Neural crest cell (in vitro differentiated cells): ENCODE measurements at places on chromosomes 6 and 20. TPM values are rescaled to one million over a fixed set of nuclear protein-coding genes. Genes with fewer than 3 reads are reported as not detected.

Gene RUNX2
- total RNA-seq = 0.14 and 0.16 TPM in 2 replicates

Gene TP53TG5
- not detected in 2 replicates for total RNA-seq

Gene OR2J3
- total RNA-seq = not detected in 2 replicates

Gene LBP
- total RNA-seq = not detected in 2 replicates

DNA sequence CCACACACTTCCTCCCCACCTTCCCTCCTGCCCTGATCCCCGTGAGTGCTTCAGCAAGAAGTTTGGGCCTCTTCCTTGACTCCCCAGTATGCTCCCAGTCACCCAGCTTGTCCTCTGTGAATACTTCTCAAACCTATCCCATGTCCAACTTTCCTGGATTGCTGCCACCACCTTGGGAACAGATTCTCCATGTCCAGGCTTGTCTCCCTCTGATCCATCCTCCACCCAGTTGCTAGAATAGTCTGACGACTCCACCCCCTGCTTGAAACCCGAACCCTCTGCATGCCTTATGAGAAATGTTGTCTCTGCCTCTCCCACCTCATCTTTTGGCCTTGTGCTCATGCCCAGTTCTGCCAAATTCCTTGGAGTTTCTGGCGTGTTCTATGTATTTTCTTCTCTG is 108.0 kb downstream of the PPP1R14C start:
- H3K4me1 ChIP-seq = peaks cover 19% of the 10 kb centered on the region
- H3K4me3 ChIP-seq = no peak overlapping the region
- peaks cover 12% of the 10 kb centered on the region for H3K36me3 ChIP-seq
- no peak for DNase-seq
- peak overlapping the region; percentile 8 for H3K27ac ChIP-seq
- H3K27me3 ChIP-seq = no peaks in the 10 kb centered on the region

DNA sequence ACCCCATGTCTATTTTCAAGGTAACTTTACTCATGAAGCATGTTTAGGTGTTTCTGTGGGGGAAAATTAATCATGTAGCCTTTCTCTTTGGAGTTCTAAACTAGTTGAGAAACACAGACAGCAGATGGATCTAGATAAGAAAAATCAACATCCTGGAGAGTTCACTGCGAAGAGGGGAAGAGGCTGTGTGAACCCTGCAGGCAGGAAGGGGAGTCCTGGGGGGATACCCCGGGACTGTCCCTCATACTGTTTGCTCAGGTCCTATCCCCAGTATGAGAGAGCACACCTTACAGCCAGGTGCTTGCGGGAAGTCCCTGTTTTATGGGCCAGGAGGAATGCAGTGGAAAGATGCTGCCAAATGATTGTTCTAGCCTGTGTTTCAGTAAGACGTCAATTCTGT is 32.7 kb downstream of the CHMP4B start:
- peaks cover 7% of the 10 kb centered on the region for H3K36me3 ChIP-seq
- peaks cover 56% of the 10 kb centered on the region for H3K4me1 ChIP-seq
- DNase-seq = no peak
- H3K27ac ChIP-seq = no peak overlapping the region
- no peak overlapping the region for H3K4me3 ChIP-seq

GRCh38 chr6:34230653-34231371 is 5.9 kb upstream of the HMGA1 start:
- no peaks in the 10 kb centered on the region for H3K36me3 ChIP-seq
- no peak for DNase-seq
- H3K4me1 ChIP-seq = peaks cover 30% of the 10 kb centered on the region
- no peaks in the 10 kb centered on the region for H3K27me3 ChIP-seq
- peak overlapping the region; percentile 24 for H3K4me3 ChIP-seq
